ENCODE measurements at places on chromosomes 5 and 9.

DNA sequence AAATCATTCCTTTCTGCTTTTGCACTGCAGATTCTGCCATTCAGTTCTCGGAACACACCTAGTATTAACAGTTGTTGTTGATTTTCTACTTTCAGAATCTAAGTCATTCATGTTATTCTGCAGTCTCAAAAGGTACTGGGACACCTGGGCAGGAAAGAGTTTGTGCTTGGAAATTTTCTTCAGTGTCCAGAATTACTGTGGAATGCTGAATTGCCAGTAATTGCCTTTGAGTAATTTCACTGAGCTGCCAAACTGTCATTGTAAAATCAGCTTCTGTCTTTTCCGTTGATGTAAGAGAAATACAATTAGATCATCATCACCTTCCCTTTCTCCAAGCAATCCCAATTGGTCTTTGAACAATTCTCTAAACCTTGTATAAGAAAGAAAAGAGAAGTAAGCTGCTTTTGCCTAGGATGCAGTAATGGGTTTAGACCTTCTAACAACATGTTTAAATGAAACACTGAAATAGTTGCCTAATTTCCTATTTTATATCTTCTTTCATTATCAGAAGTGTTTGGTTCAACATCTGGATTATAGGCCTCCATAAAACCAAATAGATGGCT, 75.7 kb upstream of the TGFBR1 start:
- no peak for DNase-seq

GRCh38 chr9:137666513-137666822, 47.7 kb downstream of the EHMT1 start:
- no peak for DNase-seq

- DNase-seq: no peak
Observed at GRCh38 chr9:34459941-34460340, 1.3 kb downstream of the DNAI1 start.

- DNase-seq: no peak
Observed at GRCh38 chr5:14745188-14745563, 80.7 kb downstream of the OTULIN start.

GRCh38 chr5:44336708-44337107, 52.5 kb downstream of the FGF10 start:
- no peak for DNase-seq

DNA sequence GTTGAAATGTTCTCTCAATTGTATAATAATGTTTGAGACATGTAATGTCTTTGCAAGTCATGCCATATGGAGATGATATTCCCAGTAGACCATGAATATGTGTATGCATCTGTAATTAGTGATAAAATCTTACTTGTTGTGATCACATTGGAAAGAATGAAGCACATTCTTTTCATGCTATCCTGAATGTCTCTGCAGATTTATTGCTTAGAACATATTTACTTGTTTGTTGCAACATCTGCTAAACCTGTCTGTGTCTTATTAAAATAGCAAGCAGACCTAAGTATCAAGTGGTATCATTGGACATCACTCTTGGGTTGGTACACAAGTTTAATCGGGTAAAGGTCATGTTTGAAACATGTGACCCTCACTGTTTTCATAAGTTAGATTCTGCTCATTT, 265.5 kb upstream of the CD180 start:
- no peak for DNase-seq

GRCh38 chr9:136629879-136630661, 32.6 kb upstream of the EGFL7 start:
- DNase-seq: peak; percentile 52

GRCh38 chr9:133917375-133917774, 74.7 kb downstream of the VAV2 start:
- DNase-seq: no peak

DNA sequence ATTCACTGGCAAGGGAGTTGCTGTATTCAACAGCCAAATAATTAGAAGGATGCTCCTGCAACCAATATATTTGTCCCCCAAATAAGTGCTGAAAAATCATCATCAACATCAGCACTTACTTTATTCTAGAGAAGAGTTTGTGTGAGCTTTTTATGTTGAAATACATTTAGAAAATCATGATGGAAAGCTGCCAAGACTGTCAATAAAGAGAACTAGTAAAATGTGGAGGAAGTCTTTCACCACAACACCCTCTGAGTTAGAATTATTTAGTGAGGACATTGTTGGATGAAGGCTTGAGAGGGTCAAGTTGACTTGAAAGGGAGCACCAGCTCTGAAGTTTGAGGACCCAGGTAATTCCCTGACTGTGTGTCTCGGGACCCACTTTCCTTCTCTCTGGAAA, 100.2 kb upstream of the TBCA start:
- DNase-seq: no peak

DNA sequence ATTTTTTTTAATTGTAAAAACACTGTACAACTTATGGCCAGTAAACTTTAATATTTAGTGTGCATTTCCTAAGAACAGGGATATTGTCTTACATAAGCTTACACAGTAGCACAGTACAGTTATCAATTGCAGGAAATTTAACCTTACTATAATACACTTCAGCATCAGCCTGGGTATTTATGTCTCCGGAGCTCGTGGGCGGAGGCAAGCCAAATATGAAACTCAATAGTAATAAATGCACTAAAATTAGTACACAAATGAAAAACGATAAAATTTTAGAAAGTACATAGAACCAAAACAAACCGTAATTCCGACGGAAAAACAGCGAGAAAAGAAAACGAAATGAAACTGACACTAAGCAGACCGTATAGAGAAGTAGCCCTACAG, 91.2 kb downstream of the ANXA2R start:
- no peak for DNase-seq

DNA sequence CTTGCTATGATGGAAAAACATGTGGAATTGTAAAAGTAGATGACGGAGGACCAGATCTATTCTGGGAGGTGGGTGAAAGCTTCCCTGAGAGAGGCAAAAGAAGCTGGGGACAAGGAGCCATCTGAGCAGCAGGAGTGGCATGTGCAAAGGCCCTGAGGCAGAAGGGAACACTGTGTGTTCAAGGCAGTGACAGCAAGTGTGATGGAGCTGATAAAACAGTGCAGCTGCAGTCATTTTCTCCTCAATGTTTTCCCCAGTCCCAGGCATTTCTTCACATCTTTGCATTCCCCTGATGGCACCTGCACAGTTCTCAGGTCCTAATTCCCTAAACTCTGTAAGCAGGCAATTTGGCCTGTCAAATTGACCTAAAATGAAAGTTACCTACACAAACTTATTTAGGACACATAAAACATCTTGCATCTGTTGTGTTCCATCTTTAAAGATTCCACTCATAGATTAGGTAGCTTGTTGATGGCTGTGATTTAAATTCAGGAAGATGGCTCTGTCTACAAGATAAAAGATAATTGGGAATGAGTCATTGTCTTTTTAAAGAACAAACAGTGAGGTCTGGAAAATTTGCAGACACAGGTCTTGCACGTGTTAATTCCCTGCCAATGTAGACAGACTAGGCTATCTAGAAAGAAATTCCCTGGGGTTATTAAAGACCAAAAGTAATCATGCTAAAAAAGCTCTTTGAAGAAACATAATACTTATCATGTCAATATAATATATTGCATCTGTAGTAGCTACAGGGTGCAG, 289.6 kb upstream of the SGCD start:
- no peak for DNase-seq

GRCh38 chr5:39164529-39165402, 54.6 kb downstream of the FYB1 start:
- DNase-seq: no peak

DNA sequence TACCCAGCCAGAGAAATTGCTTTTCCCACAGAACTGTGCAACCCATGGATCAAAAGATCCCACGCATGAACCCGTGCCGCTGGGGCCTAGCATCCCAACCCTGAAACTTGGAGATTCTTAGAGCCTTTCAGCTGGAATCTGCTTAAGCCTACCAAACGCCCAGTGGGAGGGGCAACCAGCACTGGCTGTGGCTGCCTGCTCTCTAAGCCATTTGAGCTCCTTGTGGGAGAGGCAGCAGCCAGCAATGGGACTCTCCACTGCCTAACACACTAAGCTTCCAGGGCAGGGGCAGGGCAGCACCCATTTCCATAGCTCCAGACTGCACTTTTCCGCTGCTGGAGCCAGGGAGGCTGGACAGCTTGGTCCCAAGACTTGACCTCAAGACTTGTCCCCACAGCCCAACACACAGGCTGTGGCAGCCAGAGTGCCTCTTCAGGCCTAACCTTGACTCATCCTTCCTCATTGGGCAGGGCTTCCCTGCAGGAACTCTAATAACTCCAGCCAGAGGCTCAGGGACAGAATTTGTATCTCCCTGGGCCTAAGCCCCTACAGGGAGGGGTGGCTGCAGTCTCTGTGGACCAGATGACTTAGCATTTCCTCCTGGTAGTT, 437.4 kb downstream of the MTRR start:
- no peak for DNase-seq

DNA sequence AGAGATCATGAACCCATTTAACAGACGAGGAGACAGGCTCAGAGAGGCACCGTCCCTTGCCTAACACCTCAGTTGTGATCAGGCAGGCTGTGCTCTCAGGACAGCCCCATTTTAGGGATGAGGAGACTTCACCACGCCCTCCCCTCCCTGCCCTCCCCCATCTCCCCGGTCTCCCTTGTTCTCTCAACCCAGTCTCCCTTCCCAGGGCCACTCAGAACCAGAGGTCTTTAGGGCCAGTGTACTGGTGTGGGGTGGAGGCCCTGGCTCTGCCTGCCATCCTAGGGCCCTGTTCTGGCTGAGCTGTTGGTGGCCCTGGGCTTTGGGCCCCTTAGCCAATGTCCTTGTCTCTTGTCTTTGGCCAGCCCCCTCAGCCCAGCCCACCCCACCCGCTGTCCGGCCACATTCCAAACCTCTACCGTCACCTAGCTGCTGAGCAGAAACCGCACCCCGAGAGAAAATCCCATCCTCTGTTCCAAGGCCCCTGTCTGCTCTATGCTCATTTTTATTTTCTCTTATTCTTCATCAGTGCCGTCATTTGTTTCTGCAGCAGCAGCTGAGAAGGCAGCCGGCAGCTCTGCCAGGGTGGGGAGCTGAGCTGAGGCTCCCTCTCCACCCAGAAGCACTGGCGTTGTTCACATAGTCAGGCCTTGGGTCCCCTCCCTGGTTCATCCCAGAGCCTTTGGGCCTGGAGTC, 33.9 kb downstream of the OLFML2A start:
- DNase-seq: no peak

- DNase-seq: no peak
Observed at GRCh38 chr9:136079916-136080246, 15.2 kb downstream of the NACC2 start.

GRCh38 chr5:171336521-171337209, 27.6 kb downstream of the TLX3 start:
- no peak for DNase-seq

- DNase-seq: no peak
Observed at GRCh38 chr5:169706071-169706470, 69.0 kb downstream of the DOCK2 start.

DNA sequence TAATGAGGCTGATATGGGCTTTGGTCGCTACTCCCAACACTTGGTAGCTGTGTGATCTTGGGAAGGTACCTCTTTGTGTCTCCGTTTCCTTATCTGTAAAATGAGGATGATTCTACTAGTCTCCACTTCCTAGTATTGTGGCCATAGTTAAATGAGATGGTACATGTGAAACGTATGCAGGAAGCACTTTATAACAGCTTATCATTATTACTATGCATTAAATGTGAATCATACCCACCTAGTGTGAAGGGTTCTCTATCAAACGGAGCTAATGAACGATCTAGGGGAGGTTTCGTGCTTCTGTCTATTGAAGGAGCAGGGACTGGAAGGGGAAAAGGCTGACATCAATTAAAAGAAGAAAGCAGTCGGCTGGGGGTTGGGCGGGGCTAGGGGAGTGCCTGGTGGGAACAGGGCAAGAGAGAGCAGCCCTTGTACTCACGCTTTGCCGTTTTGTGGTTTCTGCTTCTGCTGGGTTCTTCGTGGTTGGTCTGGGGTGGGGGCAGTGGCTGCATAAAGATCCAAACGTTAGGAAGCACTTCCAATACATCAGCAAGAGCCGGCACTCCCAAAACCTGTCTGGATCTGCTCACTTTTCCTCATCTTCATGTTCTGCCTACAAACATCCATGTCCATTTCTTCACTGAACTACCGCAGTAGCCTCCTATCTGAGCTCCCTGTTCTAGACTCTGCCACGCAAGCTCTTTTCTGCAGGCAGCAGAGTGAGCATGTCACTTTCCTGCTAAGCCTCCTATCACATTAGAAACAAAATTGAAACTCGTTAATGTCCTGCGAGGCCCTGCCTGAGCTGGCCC, 30.8 kb downstream of the LCP2 start:
- DNase-seq: peak; percentile 54

DNA sequence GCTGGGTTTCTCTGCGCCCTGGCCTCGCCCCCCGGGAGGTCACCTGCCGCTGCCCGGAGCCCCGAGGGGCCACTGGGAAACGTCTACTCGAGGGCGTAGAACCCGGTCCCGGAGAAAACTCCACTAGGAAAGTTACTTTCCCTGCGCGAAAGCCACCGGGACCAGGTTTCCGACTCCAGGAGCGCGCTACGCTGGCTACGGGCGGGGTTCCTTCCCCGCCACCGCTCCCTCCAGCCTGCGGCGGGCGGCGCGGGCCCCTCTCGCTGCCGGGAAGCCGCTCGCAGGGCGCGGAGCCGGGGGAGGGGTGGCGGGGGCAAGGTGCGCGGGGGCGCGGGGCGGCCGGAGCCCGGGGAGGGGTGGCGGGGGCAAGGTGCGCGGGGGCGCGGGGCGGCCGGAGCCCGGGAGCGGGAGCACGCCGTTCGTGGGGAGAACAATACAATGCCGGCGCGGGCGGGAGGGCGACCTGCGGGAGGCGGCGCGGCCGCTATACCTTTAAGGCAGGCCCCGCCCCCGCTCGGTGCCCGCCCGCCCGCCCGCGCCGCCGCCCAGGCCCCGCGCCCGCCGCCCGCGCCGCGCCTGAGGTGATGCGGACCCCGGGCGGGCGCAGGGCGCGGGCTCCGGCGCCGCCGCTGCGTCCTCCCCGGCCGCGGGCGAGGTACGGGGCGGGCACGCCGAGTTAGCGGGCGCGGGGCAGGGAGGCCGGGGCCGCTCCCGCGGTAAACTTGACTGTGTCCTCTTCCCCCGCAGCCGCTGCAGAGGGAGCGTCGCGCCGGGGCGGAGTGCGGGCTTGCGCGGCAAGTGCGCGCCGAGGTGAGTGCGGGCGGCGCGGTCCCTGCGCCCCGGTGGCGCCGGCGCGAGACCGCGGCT, 278.1 kb downstream of the AOPEP start:
- peak; percentile 32 for DNase-seq

GRCh38 chr5:133665571-133665970, 53.2 kb upstream of the FSTL4 start:
- no peak for DNase-seq

GRCh38 chr5:133735346-133735745, 123.0 kb upstream of the FSTL4 start:
- no peak for DNase-seq

DNA sequence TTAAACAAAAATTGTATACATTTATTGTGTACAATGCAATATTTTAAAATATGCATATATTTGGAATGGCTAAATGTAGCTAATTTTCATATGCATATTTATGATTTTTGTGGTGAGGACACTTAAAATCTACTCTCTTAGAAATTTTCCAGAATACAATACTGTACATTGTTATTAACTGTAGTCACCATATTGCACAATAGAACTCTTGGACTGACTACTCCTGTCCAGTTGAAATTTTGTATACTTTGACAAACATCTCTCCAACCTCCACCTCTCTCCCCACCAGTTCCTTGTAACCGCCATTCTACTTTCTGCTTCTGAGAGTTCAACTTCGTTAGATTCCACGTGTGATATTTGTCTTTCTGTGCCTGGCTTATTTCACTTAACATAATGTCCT, 49.2 kb upstream of the TAF11L2 start:
- no peak for DNase-seq

- DNase-seq: no peak
Observed at GRCh38 chr9:99690573-99690972, 131.1 kb upstream of the NR4A3 start.

- no peak for DNase-seq
Observed at GRCh38 chr5:146589028-146589345, 73.0 kb upstream of the GPR151 start.

- no peak for DNase-seq
Observed at GRCh38 chr9:85178474-85178873, 508.9 kb downstream of the NTRK2 start.

Measured in stimulated activated CD4-positive, alpha-beta T cell treated with anti-CD3 and anti-CD28 coated beads, Interleukin-4, amount 100 ng/mL, for 4 hours (primary cell).